Left lobe of liver (tissue), 2 donors: ENCODE measurements at places on chromosomes 12 and 14. TPM values are rescaled to one million over a fixed set of nuclear protein-coding genes. Genes with fewer than 3 reads are reported as not detected.

DNA sequence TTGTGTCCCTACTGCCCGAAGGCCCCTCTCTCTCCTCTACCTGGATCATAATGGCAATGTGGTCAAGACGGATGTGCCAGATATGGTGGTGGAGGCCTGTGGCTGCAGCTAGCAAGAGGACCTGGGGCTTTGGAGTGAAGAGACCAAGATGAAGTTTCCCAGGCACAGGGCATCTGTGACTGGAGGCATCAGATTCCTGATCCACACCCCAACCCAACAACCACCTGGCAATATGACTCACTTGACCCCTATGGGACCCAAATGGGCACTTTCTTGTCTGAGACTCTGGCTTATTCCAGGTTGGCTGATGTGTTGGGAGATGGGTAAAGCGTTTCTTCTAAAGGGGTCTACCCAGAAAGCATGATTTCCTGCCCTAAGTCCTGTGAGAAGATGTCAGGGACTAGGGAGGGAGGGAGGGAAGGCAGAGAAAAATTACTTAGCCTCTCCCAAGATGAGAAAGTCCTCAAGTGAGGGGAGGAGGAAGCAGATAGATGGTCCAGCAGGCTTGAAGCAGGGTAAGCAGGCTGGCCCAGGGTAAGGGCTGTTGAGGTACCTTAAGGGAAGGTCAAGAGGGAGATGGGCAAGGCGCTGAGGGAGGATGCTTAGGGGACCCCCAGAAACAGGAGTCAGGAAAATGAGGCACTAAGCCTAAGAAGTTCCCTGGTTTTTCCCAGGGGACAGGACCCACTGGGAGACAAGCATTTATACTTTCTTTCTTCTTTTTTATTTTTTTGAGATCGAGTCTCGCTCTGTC is 1.8 kb downstream of the INHBE start:
- DNase-seq, result no peak

DNA sequence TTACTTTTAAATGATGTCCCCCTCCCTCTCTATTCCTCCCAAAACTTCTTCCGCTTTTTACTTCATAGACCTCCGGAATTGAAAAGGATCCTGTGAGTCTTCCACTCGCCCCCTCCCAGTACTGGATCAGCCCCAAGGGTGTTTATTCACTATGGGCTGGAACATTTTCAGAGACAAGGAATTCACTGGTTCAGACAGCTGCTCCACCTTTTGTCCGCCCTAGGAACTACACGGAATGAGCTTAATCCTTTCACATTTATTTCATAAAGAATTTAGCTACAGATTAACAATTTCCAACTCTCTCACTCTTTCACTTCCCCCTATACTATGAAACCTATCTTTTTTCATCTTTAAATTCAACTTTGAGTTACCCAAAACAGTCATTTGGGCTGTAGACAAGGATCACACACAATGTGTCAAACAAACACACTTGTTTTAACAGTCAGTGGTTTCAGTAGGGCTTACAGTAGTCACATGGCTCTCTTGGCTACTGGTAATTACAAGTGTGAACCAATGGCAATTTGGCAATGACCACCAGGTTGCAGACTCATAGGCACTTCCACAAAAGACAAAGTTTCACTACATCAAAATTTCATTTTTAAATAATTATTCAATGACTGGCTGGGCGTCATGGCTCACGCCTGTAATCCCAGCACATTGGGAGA is 20.6 kb downstream of the CNIH1 start:
- DNase-seq, result no peak

DNA sequence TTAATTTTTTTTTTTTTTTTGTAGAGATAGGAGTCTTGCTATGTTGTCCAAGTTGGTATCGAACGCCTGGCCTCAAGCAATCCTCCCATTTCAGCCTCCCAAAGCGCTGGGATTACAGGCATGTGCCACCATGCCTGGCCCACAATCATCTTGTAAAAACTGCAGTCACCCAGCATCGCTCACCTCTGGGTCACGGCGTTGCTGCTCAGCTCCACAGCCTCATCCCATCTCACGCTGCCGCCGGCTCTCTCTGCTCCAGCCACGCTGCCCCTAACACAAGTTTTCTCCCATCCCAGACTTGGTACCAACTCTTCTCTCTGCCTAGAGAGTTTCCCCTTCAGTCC is 69.2 kb downstream of the MAP1LC3B2 start:
- DNase-seq, result no peak

- DNase-seq, result no peak
Observed at GRCh38 chr12:94714378-94715114, 64.2 kb upstream of the TMCC3 start.

DNA sequence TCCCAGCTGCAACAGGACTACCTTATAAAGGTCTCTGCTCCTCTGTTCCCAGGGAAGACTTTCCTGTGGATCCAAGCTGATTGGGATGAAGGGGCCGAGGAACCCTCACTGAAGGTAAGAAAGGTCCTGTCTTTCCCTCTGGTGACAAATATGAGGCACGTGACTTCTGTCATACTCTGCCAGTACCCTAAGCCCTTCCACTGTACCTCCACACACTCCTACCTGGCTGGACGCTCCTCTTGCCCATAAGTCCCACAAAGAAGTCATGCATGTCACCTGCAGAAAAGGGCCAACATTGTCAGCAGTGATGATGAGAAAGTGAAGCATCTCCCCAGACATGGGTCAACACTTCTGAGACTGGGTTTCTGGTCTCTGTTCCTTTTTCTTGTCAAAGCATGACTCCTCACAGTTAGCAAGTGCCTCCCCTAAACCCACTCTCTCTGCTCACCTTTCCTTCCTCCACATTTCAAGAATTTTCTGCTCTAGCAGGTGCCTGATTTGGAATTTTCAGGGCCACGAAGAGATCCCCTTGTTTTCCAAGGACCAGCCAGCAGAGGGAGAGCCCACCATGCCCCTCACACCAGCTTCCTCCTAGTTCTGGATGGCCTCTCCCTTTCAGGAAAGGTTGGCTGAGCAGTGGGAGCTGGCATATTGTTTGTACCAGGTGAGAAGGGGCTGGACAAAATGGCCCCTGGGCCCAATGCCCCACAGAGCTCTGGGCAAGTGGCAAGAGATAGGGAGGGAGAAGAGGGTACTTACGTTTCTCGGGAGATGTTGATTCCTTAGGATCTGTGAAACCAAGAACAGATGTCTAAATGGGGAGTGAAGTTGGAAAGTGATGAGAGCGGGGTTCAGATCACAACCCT is 3.5 kb downstream of the TAC3 start:
- no peak for DNase-seq

Gene TC2N
- total RNA-seq, result 1.5 TPM

Gene MSRB3
- total RNA-seq, result 1.6 TPM

Gene KRT71
- total RNA-seq, result not detected

Gene ASCL1
- not detected for total RNA-seq

Gene DHRS4L2
- 46.4 TPM for total RNA-seq
